ENCODE measurements at places on chromosomes 12 and 14.

DNA sequence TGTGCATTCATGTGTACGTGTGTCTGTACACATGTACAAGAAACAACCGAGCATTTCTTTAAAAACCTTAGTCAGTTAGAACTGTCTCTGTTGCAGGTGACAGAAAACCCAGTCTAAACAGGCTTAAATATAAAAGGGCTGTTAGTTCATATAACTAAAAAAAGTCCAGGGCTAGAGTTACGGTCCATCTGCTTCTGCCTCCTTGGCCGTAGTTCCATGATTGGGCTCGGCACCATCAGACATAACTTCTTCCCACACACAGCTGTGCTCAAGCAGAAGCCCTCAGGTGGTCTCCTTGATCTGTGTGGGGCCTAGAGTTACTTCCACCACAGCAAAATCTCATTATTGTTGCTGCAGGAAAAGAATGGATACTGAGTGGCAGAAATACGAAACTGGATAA lies 34.6 kb downstream of the CKB start:
- no peak for DNase-seq

- DNase-seq = no peak
These were observed 6.0 kb upstream of the CSAD start for GRCh38 chr12:53186745-53187144.

GRCh38 chr12:120365675-120366340 lies 3.2 kb downstream of the MSI1 start:
- DNase-seq = no peak

- no peak for DNase-seq
These were observed 241.9 kb upstream of the SYT1 start for GRCh38 chr12:78622529-78623195.

All from C1 segment of cervical spinal cord (tissue), 14 donors.